ENCODE measurements at places on chromosomes 7 and 10.

DNA sequence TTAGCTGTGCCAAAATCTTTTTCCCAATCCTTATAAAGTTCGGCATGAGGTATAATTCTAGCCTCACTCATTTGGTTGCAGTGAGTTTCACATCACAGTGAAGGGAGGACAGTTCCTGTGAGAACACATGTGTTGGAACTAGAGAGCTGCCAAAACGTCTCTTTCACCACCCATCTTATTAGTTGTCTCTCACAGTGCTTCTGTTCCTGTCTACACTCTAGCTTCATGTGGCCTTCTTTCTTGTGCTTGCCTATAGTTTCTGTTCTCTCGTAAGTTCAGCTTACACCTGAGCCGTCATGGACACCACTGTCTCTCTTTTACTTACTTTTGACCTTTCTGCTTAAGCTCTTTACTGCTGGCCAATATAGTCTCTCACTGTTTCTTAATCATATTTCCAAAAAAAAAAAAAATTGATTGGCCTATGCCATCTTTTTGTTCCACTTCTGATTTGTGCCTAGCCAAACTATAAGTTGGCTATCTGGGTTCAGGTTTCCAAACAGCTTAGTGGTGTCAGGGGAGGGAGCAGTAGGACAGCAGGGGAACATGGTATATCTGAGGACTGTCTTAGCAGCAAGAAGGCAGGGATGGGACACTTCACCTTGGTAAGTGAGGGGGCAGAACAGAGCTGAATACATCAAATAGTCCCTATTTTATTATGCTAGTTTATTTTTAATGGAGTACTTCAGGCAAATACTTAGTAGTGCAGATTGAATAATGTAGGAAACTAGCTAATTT lies 38.0 kb downstream of the ZNRF2 start:
- no peak for DNase-seq

GRCh38 chr10:124568848-124569622 lies 107.4 kb downstream of the LHPP start:
- no peak for DNase-seq

DNA sequence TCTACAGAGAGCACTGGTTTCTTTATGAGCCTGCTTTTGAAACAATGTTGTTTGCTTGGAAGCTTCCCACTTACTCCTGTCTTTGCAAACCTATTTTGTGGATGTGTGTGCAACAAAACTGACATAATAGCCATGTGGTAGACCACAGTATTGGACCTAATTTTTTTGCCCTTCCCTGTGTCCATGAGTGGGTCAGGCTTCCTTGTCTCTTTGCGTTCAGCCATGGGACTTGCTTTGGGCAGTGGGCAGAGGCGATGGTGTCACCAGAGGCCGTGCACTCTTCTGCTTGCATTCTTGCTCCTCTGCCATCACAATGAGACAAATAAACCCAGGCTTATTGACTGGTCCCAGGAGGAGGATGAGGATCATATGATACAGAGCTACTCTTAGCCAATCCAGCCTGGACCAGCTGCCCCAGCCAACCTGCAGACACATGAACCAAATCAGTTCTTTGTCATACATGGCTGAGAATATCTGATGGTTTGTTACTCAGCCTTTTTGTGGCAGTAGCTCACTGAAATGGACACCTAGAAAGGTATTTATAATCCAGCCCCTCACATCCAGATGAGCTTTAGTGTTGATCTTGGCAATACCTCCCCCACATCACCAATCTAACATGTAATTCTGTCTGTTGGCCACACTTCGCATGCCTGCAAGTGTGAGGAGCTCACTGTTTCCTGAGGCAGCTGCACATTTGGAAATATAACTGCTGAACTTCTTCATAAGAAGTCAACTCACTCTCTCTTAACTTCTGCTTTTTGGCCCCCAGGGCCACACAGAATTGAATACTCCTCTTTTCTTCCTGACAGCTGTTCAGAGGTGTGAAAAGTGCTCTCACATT lies 427.8 kb upstream of the ZMIZ1 start:
- DNase-seq = no peak

GRCh38 chr7:100655908-100656674 lies at the start of gene ACTL6B:
ACTL6B (minus strand) TSS chr7:100656448; CDS start chr7:100656354, 94 bp downstream.
- peak; percentile 36 for DNase-seq

DNA sequence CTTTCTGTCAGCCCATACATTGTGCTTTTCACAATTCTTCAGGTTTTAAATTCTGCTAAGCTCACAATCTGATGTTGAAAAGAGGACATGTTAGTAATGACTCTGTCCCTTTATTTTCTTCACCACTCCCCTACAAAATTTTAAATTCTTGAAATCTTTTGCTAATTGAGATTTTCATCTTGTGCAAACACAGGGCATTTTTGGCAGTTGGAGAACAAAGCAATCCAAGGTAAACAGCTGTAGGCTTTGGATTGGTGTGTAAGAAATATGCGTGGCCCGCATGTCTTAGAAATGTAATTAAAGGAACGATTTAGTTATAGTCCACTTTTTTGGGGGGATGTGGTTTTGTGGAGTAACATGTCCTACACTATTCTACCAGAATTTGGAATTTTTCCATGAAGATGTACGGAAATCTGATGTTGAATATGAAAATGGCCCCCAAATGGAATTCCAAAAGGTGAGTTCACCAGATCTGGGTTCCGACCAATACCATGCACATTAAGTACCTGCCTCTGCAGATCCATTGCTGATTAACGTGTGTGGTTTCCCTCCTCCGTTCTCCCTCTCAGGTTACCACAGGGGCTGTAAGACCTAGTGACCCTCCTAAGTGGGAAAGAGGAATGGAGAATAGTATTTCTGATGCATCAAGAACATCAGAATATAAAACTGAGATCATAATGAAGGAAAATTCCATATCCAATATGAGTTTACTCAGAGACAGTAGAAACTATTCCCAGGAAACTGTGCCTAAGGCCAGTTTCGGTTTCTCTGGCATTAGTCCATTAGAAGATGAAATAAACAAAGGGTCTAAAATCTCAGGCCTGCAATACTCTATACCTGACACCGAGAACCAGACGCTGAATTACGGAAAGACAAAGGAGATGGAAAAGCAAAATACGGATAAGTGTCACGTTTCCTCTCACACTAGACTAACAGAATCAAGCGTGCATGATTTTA lies 181.1 kb downstream of the ARHGAP21 start:
- DNase-seq = no peak

- no peak for DNase-seq
Measured at GRCh38 chr7:130013241-130013640, 37.9 kb downstream of the ZC3HC1 start.

GRCh38 chr10:63603709-63604445 lies 82.7 kb downstream of the REEP3 start:
- no peak for DNase-seq

GRCh38 chr10:35456153-35456720 lies 119.9 kb downstream of the CCNY start:
- DNase-seq = no peak

- DNase-seq = no peak
Measured at GRCh38 chr10:101770331-101771215, 5.3 kb downstream of the FGF8 start.

DNA sequence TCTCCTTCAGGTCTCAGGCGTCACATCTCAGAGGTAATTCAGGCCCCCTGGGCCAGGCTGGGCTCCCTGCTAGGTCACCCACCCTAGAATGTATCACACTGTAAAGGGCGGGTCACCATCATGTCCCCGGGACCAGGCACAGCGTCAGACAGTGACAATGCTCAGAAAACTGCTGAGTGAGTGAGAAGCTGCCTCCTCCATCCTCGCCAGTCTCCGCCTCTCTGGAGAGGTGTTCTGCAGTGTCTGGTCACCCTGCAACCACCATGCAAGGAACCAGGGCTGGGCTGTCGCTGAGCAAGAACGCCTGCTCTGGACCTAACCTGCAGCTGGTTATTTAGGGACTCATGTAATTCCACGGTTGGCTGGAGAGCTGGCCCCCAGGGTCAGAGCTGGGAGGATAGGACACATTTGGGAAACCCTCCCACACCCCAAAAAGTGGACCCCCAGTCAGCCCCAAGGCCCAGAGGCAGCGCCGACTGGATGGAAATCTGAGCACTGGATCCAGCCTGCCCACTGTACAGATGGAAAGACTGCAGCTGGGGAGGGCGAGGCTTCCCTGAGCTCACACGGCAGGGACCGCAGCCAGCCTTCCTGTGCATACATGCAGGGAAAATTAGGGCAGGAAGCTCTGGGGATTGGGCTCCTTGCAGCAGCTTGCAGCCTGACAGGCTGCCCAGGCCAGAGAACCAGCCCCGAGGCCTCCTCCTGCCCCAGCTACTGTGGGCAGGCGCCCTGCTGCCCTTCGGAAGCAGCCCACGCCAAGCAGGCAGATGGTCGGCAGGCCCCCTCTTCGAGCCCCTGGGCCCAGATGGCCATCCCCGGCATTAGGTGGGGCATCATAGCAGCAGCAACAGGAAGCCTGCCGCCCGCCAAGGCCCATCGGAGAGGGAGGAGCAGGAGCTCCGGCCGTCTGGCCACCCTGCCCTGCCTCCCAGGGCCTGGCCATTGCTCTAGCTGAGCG lies 105.4 kb upstream of the ZMIZ1 start:
- no peak for DNase-seq

DNA sequence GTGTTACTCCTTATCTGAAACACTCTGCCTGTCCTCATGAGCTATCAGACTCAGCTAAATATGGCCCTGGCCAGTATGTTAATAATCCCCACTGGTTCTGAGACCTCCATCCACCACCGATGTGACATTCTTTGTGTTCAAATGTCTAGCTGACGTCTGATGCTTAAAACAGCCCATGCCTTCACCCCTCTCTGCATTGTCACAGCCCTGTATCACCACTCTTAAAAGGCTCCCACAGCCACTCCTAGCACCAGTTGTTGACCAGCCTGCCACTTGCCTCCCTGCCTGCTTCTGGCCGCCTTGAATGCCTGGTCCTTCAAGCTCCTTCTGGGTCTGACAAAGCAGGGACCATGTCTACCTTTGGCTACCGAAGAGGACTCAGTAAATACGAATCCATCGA lies at the start of gene LMOD2:
TSS of gene LMOD2 (plus strand) at position 253 of the 400 bp plus-strand sequence. CDS start at position 351, 98 bp downstream.
- DNase-seq = no peak

GRCh38 chr7:129831424-129832058 lies 121.2 kb downstream of the UBE2H start:
- DNase-seq = no peak

DNA sequence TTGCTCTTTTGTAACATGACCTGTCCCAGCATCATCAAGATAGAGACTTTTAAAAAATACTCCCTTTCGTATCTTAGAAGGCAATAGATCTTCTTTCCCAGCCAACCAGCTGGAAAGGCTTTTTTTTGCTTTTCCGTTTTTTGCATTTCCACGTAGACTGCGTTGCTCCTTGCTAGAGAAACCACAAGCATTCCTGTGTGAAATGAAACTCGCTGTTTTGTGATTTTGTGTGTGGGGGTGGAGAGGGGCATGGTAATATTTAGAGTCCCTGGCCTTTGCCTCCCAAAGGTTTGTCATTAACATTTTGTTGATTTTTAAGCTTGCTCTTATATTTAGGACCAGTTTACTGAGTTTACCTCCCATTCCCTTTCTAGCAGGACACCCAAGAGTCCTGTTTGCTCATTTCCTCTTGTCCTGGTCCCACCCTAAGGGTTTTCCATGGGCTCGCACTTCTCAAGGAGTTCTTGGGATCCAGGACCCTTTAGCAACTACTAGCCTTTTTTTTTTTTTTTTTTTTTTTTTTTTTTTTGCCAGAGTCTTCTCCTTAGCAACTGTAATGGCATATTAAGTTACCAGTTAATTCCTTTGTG lies 243.6 kb downstream of the BICC1 start:
- DNase-seq = no peak

DNA sequence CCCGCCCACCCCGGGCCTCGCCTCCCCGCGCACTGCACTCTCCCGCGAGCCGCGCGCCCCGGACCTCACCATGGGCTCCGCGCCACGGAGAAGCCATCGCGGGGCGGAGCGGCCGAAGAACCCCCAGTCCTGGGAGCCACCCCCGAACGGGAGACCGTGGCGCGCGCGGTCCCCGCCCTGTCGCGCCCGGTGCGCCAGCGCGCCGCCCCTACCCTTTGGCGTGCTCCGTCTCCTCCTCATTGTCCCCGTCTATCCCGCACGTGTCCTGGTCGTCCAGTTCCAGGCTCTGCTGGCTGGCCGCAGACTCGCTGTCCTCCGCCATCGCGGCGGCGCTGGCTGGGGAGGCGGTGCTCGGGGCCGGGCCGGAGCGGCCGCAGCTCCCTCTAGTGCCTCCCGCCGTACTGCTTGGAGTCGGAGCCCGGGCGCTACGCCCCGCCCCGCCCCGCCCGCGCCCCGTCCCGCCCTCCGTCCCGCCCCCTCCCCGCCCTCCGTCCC lies at the start of gene NMT2:
TSS of gene NMT2 (minus strand) at position 403 of the 495 bp plus-strand sequence. CDS start at position 322, 81 bp downstream.
- DNase-seq = no peak

- no peak for DNase-seq
Measured at GRCh38 chr7:113120647-113121046, 2.3 kb upstream of the SMIM30 start.

- DNase-seq = no peak
Measured at GRCh38 chr10:30036341-30036740, 23.0 kb downstream of the JCAD start.

- DNase-seq = no peak
Measured at GRCh38 chr7:22115689-22116088, 170.0 kb upstream of the CDCA7L start.

GRCh38 chr10:61779950-61780659 lies 117.4 kb downstream of the CABCOCO1 start:
- no peak for DNase-seq

DNA sequence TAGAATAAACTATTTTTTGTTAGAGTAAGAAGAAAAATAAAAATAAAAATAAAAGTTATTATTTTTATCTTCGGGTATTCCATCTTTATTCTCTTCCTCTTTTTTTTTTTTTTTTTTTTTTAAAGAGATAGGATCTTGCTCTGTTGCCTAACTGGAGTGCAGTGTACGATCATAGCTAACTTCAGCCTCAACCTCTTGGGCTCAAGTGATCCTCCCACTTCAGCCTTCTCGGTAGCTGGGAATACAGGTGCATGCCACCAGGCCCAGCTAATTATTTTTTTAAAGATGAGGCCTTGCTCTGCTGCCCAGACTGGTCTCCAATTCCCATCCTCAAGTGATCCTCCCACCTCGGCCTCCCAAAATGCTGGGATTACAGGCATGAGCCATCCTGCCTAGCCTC lies 15.4 kb downstream of the STAM start:
- DNase-seq = no peak

DNA sequence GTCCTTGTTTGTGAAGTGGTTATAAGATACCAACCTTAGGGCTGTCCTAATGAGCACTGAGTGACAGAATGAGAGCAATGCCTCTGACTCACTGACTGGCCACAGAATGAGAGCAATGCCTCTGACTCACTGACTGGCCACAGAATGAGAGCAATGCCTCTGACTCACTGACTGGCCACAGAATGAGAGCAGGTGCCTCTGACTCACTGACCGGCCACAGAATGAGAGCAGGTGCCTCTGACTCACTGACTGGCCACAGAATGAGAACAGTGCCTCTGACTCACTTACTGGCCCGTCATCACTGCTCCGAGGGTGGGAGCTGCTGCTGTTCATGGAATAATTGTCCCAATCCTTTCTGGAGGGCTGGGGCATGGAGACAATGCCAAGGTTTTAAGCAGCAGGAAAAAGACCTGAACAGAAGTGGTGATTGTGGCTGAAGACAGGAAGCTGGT lies 265.2 kb upstream of the PPP2R2D start:
- DNase-seq = no peak

GRCh38 chr7:29194594-29195427 lies at the start of gene CHN2:
CHN2 (plus strand) TSS chr7:29194775.
- DNase-seq = peak; percentile 19

- DNase-seq = no peak
Measured at GRCh38 chr7:117385363-117386109, 41.8 kb downstream of the ASZ1 start.
